CD4-positive, alpha-beta T cell treated with Interleukin-6 for 4 hours (primary cell): ENCODE measurements at places on chromosomes 12 and 14.

DNA sequence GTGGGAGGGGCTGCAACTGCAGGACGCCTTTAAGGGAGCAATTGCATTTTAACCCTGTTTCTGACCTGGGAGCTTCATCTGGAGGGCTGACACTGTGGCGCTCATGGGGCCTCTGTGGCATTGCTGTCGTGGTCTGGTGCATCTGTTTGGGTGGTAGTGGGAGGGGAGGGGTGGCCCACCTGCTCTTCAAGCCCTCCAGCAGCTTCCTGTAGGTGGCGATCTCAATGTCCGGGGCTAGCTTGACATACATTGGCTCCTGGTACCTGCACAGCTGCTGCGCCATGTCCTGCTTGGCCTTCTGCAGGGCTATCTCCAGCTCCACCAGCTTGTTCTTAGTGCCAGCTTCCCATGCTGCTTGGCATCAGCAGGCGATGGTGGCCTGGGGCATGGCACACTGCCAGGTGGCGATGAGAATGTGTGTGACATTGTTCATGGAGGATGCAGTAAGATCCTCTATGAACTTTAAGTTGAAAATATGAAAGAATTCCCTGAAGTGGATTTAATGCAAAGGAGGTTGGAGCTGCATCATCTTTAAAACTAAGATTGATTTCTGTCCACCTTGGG, 7.7 kb upstream of the KRT82 start:
- DNase-seq = no peak

DNA sequence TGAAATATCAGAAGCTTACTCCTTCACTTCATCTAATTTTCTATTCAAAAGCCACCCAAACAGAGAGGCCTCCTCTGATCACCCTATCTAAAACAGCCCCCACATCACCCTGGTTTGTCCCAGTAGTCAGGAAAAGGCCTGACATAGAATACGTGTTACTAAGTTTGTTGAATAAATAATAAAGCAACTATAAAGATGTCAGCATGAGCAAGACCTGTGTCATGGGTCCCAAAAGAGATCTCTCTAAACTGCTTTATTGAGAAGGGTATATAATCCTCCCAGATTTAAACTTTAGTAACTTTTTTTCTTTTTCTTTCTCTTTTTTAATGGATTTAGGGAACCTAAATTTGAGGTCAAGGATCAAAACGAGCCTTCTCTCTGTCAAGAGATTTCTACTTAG, 27.4 kb upstream of the C12orf50 start:
- DNase-seq = no peak

GRCh38 chr14:91877376-91877915, 10.1 kb upstream of the TC2N start:
- peak; percentile 18 for DNase-seq

- no peak for DNase-seq
These were observed 2.4 kb downstream of the AMN start for GRCh38 chr14:102924632-102925588.

DNA sequence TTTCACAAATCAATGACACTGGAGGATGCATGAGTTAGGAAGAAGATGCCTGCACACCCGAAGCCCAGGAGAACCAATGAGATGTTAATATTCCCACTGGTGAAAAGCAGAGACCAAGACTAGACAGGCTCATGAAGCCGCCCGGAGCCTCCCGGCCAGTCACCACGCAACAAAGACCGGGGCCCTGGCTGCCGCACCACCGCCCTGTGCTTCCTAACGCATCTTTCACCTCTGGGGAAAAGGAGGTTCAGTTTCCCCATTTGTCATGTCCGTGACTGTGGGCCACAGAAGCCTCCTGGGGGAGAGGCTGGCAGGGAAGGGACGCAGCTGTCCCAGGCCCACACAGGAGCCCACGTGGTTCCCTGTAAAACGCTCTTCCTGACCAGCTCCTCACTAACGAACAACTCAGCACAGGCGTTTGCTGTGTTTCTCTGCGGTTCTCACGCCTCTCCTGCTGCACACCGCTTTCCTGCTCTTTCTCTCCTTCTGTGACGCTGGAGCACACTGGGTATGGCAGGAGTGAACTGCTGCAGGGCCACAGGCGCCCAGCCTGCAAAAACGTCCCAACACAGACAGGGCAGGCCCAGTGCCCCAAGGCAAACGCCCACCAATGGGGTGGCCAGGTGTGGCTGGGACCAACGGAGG, 10.8 kb downstream of the RIMBP2 start:
- no peak for DNase-seq

GRCh38 chr12:115101520-115101919, 417.5 kb upstream of the TBX3 start:
- no peak for DNase-seq
